ENCODE measurements at places on chromosomes 12 and 14. TPM values are rescaled to one million over a fixed set of nuclear protein-coding genes. Genes with fewer than 3 reads are reported as not detected.

DNA sequence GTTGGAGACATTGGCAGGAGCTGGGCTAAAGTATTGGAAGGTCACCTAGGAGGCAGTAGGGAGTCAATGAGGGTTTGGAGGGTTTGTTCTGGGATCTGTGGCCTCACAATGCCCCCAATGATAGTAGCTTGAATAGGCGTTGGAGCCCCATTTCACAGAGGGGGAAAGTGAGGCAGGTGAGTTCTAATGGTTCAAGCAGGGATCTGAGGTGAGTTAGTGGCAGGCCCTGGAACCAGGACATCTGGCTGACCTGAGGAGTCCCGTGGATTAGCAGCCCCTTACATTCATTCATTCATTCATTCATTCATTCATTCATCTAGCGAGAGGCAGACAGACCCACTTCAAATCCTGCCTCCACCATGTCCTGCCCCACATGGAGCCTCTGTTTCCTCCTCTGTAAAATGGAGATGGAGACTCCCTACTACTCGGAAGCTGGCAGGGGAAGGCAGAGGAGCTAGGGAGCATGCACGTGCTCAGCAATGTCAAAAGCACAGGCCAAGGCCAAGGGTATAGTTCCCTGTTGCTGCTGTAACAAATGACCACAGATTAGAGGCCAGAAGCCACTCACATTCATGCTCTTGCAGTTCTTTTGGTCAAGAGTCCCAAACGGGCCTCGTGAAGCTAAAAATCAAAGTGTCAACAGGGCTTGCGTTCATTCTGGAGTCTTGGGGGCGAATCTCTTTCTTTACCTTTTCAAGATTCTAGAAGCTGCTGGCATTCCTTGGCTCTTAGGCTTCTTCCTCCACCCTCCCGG is 2.2 kb upstream of the TMEM119 start:
- DNase-seq, result no peak

GRCh38 chr12:95380997-95381786 is 92.8 kb upstream of the METAP2 start:
- DNase-seq, result no peak

GRCh38 chr14:33704481-33704880 is 246.4 kb downstream of the EGLN3 start:
- DNase-seq, result no peak

GRCh38 chr12:56278905-56279304 is 12.2 kb downstream of the COQ10A start:
- DNase-seq, result no peak

Gene GUCY2C
- polyA plus RNA-seq, result 1.1 TPM

Gene INHBC
- polyA plus RNA-seq, result 0.27 TPM

DNA sequence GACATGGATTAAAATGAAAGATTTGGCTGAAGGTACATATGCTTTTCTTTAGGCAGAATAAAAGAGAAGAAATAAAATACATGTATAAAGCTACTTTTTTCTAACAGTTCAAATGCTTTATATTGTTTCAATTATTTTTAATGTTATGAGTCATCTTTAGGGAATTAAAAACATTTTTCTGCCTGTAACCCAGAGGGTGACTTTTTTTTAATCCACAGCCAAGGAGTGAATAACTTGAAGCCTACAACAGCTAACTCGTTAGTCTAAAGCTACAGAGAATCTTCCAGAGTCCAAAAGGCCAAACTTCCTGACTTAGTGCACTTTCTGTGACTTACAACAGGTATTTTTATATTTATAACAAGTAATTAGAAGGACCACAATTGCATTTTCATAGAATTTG is 151.6 kb downstream of the SEC23A start:
- no peak for DNase-seq

DNA sequence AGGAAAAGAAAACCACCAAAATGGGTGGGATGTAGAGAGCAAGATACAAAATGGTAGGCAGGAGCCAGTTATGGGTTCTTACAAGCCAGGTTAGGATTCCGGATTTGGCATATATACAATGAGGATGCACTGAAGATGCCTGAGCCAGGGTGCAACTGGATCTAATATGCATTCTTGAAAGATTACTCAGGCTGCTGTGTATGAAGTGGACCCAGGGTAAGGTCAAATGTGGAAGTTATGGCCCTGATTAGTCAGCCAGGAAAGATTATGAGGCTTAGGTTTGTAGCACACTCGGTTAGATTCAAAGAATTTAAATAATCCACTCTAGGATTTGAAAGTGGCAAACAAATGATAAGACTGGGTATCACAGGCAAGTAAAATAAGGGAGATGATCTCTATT is 1750.7 kb upstream of the FLRT2 start:
- DNase-seq, result no peak

Gene NYNRIN
- 54.6 TPM for polyA plus RNA-seq

Gene ERBB3
- 111 TPM for polyA plus RNA-seq

DNA sequence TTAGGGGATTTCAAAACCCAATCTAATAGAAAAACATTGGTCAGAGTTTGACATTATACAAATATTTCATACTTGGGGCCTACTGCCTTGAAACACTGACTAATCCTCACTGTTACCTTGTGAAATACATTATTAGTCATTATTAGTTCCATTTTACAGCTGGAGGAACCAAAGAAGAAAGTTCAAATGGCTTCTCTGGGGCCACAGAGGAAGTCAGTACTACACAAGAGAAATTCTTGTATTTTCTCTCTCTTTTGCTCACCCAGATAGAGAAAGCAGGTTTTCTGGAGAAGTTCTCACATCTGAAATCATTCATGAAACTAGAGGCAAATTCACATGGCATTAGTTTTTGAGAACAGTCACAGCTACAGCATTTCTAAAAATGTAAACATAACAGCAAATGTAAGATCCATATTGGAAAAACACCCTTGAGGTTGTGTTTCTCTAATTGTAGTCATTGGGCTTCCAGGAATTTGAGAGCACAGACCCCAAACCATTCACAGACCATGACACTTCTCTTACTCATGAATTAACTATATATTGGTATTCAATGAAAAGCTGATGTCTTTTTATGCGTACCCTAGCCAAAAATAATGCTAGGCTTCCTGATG is 83.0 kb downstream of the LLPH start:
- no peak for DNase-seq

- DNase-seq, result no peak
These were observed 120.3 kb downstream of the FBXL14 start for GRCh38 chr12:1474041-1474573.

DNA sequence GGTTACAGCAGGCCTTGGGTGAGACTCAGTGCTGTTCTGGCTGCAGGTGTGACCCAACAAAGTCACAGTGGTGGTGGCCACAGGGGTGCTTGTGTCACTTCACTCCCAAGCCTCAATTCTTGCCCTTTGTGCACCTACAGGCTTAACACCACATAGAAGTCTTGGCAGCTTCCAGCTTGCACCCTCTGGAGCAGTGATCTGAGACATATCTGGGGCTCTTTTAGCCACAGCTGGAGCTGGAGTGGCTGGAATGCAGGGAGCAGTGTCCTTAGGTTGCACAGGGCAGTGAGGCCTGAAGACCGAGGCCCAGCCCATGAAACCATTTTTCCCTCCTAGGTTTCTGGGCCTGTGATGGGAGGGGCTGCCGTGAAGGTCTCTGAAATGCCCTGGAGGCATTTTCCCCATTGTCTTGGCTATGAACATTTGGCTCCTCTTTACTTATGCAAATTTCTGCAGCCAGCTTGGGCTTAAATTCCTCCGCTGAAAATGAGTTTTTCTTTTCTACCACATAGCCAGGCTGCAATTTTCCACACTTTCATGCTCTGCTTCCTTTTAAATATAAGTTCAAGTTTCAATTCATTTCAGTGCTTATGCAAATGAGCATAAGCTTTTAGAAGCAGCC is 37.7 kb downstream of the ADAM21 start:
- no peak for DNase-seq

DNA sequence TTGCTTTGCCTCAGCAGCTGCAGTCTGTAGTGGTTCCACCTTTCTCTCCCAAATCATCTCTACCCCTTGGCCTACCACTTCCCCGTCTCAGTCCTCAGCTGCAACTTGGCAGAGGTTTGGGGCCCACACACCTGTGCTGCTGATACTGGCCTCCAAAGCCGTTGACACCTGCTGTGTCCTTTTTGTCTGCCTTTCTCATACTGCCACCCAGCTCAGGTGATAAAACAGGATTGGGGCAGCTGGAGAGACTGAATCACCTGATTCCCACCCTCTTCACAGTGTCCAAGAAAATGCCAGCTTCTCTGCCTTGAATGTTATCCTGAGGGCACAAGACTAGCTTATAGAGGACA is 103.7 kb downstream of the ETV6 start:
- no peak for DNase-seq

GRCh38 chr14:38723959-38724358 is 379.1 kb downstream of the SEC23A start:
- no peak for DNase-seq

DNA sequence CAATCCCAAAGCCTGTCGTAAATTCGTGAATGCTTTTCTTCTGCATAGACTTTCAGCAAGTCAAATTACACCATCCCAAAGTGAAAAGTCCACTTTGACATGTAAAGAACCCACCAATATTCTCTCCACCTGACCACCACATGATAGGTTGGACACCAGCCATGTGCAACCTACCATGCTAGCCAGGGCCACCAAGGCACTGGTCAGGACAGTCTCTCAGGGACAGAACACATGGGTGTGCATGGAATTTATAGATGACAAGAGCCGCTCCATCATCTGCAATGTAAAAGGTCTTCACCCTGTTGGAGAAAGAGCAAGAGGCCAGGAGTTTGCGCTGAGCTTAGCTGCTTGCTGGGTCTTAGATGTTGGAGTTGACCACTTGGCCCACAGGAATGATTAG is 5.4 kb upstream of the KRT76 start:
- no peak for DNase-seq

Gene BCL2L14
- polyA plus RNA-seq, result 0.67 TPM

Gene HSPB8
- 4.8 TPM for polyA plus RNA-seq

Gene SMOC1
- 1.7 TPM for polyA plus RNA-seq

DNA sequence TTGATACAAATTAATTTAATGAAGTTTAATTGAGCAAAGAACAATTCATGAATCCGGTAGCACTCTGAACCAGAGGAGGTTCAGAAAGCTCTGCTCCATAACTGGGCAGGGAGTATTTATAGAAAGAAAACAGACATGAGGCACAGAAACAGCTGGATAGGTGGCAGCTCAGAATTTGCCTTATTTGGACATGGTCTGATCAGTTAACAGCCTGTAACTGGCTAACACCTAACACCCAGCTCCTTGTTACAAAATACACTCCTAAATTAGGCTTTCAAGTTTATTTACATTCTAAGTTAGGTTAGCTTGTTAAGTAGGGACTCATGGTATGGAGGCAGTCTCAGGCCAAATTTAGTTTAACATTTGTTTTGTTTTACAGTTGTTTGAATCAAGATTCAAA is 67.8 kb upstream of the TMCC3 start:
- no peak for DNase-seq

DNA sequence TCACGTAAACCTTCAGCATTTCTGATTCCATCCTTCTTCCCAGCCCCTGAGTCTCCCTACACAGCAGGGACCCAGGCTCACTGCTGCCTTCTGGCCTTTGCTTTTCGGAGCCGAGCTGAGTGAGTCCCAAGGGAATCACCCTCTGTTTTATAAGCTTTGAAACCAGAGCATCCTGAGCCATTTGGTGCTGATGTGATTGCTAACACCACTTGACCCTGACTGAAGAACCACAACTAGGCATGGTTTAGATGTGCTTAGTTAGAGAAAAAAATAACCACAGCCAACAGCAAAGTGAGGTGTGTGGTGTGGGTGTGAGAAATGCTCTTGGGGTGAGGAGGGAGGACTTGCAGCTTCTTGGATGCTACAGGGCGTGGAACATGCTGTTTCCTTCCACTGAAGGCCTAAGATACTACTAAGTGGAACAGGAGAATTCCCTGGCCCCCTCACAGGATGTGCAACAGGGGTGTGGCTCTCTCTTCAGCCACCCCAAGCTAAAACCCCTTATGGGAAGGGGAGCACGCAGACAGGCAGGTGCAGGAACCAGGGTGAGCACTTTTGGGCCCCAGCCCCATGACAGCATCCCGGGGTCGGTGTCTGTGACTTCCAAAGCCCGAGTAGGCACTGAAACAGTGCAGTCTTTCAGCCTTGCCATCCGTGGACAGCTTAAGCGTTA is at the start of gene TC2N:
TC2N (minus strand) TSS at position 221 of the 673 bp plus-strand sequence. CDS start 53,767 bp downstream, outside the sequence.
- DNase-seq, result no peak

Gene PPM1H
- 29.5 TPM for polyA plus RNA-seq

Gene CACNA1C
- polyA plus RNA-seq, result 11.4 TPM

Data from left kidney (tissue), 8 donors.